ENCODE measurements at places on chromosomes 12 and 14.

DNA sequence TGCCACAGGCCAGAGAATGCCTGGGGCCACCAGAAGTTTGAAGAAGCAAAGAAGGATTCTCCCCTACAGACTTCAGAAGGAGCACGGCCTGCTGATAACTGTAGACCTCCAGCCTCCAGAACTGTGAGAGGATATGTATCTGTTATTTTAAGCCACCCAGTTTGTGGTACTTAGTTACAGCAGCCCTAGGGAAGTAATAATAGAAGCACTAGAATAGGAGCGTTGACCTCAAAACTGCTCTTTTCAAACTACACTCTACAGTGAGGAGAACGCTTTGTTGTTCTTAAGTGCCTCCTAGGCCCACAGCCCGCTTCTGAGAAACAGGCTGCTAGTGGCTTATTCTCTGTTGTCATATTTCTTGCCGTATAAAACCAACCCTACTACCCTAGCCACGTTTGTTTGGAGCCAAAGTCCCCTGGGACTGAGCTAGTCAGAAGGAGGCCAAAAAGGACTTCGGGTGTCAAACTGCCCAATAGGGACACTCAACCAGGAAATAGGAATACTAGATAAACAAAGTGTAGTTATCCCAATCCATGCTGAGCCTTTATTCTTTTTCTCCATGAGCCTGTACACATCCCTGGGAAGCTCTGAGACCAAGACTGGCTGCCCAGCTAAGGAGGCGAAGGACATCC, 38.5 kb upstream of the FRS2 start:
- DNase-seq, result no peak

- no peak for DNase-seq
Measured at GRCh38 chr12:124491856-124492420, 75.5 kb downstream of the NCOR2 start.

DNA sequence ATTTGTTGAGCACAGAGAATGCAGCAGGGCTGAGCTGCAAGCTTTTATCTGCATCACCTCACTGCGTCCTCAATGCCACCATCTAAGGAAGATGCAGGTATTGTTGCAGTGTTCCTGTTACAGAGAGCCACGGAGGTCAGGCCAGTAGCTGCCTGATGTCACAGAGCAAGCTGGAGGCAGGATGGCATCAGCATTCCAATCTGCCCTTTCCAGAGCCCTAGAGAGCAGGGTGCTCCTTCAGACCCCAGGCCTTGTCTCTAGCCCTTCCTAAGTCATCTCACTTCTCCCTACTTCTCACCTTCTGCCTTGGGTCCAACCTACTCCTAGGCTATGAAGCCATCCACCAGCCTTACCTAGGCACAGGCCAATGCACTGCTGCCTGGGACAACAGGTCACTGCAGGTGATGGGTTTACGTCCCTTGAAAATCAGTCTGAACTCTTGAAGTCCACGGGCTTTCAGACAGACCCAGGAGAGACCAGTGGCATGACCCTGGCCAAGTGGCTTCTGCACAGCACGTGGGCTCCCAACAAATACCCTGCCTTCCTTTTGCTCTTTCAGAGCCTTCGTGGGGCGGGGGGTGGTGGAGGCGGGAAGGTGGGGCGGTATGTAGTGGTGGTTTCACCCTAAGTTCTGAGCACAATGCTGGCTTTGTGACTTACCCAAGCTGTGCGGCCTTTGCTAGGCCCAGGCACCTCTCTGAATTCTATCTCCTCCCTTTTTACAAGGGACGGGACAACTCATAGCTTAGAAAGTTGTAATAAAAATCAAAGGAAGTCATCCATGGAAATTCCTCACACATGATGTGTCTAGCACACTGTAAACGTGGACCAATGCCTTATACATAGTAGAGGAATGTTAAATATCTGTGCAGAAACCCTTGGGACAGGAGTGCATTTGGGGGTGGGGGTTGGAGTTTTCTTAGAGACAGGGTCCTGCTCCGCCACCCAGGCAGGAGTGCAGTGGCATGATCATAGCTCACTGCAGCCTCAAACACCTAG, 136.0 kb downstream of the KSR2 start:
- DNase-seq, result no peak

- no peak for DNase-seq
Measured at GRCh38 chr14:23561873-23562821, 5.4 kb downstream of the AP1G2 start.

- no peak for DNase-seq
Measured at GRCh38 chr12:6370576-6370935, 4.8 kb downstream of the SCNN1A start.

- DNase-seq, result no peak
Measured at GRCh38 chr14:63662776-63663175, 21.1 kb upstream of the WDR89 start.

- DNase-seq, result no peak
Measured at GRCh38 chr14:102784892-102785594, 7.8 kb downstream of the TRAF3 start.

DNA sequence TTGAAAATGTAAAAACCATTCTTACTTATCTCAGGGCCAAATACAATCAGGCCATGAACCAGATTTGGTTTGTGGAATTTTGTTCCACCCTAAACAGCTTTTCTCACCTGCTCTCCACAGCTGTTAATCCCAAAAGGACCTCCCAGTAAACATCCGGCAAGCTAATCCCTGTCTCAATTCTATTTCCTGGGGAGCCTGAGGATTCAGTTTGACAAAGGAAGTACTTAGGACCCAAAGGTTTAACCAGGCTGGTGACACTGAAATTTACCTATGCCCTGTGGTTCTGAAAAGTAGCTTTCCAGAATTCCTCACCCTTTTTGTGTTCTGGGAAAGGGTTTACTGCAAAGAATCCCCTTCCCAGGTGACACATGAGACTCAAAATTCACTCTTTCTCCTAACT, 15.0 kb downstream of the CAPZA3 start:
- DNase-seq, result no peak

- peak; percentile 22 for DNase-seq
Measured at GRCh38 chr14:26522967-26523366, 74.9 kb downstream of the NOVA1 start.

- DNase-seq, result no peak
Measured at GRCh38 chr14:75453817-75454434, 26.1 kb downstream of the JDP2 start.

- no peak for DNase-seq
Measured at GRCh38 chr14:70955543-70956480, 48.6 kb downstream of the PCNX1 start.

DNA sequence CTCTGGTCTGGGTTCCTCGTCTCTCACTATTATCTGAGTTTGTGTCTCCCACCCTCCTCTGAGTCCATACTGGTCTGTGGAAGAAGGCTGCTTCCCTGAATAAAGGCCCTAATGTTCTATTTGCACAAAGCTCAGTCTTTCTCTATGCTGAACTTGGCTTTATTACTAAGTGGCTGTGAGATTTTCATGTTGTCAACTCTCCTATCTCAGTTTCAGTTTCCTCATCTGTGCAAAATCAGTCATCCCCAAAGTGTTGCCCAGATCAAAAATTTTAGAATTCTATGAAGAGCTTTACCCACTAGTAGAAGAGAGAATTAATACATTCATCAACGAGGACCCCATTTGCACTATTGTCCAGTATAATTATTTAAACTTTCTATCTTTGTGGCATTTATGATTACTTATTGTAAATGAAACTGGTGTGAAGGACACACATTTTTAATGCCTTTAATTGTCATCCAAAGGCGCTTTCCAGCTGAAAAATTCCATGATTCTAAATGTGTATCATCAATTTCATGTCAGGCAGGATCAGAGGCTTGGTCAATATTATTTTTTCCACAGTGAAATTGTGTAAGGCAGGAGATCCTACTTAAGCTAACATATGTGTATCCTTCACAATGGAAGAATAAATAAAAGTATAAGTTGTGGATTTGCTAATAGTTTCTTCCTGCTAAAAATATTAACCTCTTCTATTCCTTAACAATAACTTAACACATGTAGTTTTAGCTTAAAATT, 79.1 kb upstream of the EEA1 start:
- DNase-seq, result no peak

DNA sequence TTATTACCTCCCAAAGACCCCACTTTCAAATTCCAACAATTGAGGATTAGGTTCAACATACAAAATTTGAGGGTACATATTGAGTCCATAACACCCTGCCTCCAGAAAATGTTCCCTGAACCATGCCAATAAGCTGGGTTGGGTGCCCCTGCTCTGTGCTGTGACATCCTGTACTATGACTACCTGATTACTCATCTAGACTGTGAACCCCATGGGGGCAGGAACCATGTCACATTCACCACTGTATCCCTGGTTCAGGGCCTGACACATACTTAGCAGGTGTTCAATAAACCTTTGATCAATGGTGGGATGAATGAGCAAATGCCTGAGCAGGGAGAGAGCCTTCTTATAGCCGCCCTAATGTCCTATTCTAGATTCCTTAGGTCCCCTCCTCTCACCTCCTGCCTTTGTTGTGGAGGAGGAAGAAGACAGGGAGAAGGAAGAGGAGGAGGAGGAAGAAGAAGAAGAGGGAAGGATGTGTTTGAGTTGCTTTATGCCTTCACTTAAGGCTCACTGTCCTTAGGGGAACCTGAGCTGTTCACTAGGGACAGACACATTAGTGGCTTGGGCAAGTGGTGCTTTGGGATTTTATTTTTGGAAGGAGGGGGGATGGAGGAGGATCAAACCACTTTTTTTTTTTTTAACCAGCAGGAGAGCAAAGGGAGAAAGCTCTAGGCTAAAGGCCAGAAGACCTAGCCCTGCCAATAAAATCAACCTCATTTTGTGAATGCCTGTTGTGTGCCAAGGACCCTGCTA, 21.3 kb downstream of the GPR68 start:
- DNase-seq, result no peak

GRCh38 chr12:69833696-69834095, 8.7 kb downstream of the MYRFL start:
- no peak for DNase-seq

DNA sequence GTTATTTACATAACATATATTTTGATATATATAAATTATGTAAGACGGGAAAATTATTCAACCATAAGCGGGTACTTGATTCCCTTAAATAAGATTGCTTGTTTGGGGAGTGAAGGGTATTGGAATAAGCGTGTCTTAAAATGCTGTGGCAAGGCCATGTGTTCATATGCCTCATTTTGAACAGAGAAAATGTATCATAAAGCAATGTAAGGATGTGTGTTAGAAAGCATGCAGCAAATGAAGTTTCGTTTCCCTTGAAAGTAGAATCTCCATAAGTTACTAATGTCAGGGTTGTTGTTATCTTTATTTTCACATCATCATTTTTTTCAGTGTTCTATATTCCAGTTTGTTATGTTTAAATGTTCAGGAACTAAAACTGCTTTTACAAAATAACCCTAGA, 465.6 kb downstream of the FOXG1 start:
- no peak for DNase-seq

GRCh38 chr12:47778881-47779280, 5.8 kb downstream of the SLC48A1 start:
- DNase-seq, result no peak

DNA sequence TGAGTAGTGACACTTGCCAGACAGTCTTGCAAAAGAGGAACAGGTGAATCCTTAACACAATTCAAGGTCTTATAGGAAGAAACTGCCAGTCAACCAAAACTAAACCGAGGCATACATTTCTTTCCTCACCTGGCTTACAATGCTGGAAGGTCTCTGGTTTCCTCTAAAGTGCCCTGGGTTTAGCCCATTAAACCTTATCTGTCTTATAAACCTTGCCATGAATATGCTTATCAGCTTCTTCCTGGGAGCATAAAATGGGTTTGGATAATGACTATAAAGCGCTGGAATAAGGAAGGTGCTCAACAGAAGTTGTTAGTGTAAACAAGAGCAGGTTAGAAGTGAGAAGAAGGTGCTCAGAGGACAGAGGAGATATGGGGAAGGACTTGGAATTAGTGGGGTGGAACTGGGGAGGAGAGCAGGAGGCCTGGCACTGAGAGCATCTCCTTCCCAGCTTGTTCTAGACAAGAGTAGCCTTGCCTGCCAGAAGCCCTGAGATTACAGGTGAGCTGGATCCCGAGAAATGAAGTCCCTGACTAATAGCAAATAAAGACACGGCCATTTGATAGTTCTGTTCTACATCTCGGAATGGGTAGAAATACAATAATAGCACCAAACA, 14.1 kb upstream of the GPRC5A start:
- no peak for DNase-seq
